AG10803 (cell line): ENCODE measurements at places on chromosomes 5 and 9.

DNA sequence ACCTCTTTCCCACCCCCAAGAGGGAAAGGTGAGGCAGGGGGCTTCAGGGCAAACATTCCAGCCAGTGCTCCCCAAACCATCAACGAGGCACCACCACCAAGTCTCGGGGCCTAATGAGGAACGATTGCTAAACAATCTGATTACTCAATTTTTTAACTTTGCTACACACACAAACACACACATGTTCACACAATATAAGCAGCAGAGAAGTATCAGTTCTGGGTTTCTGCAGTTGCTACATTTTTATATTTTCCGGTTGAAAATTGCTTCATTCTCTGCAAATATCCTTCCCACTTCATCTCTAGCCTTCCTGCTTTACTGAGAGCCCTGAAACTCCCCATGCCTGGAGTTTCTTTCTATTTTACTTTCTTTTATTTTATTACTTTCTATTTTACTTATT, 60.2 kb downstream of the FEM1C start:
- DNase-seq = no peak

GRCh38 chr9:35518981-35519679, 29.2 kb downstream of the RUSC2 start:
- peak; percentile 66 for DNase-seq

- DNase-seq = no peak
These were observed 286.3 kb downstream of the CDH18 start for GRCh38 chr5:19701731-19702130.

GRCh38 chr9:88425538-88425950, 37.3 kb downstream of the SPIN1 start:
- DNase-seq = peak; percentile 18

DNA sequence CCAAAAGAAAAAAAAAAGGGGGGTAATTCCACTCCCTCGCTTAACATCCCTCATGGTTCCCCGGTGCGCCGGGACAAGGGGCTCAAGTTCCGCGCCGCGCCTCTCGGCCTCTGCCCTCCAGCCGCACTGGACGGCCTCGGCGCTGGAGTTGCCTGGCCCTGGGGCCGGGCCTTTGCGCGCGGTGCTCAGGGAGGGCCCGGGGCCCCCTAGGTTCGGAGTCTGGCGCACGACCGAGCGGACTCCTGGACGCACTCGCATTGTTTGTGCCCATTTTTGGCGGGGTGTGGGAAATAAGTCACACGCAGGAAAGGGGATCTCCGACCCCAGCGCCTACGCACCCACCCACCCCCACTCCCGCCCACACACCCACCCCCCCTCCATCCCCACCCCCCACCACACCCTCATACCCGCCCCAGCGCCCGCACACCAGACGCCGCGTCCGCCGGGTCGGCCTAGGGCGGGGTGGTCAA, 381 bp downstream of the MED22 start:
- DNase-seq = no peak

DNA sequence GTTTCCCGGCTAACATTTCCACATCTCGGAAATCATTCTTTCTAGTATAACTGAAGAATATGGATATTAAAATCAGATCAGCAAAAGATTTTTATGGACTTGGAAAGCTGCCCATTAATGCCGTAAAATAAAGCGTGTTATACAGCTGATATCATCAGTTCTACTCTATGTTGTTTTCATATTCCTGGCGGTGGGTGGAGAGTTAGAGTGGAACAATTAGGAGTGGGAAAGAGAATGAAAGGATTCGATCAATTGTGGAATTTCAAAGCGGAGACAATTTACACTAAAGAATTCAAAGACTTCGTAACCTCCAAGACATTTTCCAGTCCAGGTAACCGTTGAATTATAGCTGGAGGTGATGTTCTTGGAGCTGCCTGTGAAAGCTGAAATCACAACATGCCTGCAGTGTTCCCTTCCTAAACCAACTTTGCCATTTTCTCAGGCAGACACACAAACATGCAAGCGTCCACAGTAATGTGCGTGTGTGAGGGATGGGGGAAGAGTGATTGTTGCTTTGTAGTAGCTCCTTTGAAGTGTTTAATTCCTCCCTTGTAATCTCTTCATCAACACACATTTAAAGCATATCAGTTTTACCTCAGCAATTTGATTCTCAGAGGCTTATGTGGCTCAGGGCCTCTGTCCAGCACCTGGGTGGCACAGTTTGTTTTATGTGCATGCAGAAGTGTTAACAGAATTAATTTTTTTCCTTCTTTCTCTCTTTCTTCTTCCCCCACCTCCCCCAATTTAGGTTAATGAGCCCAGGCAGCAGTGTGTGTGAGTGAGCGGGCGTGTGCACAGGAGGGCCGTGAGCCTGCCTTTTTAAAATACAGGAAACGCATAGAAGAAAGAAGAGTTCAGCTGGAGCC, 544.1 kb downstream of the RAB3C start:
- DNase-seq = peak; percentile 61

DNA sequence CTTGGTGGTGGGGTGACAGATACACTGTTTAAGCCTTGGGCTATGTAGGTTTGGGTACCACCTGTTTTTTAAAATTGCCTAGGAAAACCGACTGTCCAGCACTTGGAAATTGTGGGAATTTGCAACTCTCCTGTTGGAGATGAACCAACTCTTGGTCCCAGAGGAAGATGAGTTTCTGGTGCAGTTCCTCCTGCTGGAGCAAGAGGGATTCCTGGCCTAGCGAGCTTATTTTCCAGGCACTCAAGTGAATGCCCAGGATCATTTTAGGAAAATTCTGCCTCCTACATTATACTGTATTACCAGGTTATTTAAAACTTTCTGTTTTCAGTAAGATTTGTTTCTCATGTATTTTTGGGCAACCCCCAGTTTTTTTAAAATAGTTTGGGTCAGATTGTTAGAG, 33.7 kb downstream of the AP3S1 start:
- DNase-seq = no peak

DNA sequence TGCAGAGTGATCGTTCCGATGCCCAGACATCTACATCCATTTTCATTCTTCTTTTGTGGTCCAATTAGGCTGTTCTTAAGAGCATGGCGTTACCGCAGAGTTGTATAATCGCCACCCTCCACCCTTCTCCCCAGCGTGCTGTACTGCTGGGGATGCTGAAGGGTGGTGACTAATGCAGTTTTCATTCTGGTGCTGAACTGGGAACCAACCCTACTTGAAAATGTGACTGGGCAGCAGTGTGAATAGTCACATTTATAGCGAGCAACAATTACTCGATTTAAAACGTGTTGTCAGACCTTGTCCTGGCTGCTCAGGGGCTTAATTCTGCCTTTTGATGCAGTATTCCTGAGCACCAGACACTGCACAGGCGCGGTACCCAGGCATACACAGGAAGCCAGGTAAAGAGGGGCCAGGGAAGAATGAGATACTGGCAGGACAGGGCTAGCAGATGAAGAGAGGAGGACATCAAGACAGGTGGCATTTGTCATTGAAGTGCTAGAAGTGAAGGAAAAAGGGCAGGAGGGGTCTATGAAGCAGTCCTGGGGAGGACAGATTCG, 719 bp upstream of the ISCA1 start:
- DNase-seq = peak; percentile 89

DNA sequence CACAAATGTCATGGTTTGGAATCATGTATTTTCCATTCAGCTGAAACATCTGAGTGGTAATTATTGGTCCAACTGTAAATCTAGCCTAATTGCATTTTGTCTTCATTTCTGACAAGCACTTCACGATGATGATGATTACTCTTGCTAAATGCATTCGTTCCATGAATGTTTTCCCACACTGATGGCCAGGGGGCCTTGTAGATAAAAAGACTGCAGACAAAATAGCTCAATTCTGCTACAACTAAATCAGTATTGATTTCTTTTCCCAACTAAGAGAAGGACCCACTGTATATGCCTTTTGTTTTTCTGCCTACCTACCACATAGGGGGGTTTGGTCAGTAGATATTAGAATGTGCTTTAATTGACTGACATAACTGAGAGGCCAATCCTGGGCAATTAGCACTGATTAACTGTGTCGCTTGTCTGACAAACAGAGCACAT, 1351.3 kb upstream of the NUDT12 start:
- no peak for DNase-seq

DNA sequence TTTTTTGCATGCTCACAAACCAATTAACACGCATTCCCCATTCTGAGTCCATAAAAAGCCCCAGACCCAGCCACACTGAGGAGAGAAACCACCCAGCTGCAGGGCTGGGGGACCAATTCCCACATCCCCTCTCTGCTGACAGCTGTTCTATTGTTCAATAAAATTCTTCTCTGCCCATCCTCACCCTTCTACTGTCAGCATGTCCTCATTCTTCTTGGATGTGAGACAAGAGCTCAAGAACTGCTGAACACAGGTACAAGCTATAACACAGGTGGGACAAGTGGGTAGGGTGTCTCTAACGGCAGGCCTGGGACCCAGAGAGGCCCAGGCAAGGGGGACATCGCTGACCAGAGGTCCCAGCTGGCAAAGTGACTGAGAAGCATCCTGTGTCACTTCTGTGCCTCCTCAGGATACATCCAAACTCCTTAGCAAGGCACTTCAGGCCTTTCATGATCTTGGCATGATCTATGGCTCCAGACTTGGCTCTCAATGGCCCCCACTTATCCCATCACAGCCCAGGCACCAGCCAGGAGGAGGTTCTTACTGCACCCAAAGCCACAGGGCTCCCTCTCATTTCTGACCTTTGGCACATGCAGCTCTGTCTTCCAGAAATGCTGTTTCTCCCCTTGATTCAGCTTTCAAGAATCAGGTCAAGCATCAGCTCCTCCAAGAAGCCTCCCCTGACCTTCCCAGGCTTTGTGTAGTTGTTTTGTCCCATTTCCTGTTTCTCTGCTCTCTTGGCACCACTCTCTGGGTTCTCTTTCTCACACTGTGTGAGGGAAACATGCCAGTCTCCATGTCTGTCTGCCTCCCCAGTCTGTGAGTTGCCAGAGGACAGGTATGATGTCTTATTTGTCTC, 7.3 kb upstream of the ALDH1B1 start:
- DNase-seq = peak; percentile 52
